Activated CD8-positive, alpha-beta T cell treated with anti-CD3 and anti-CD28 coated beads, Interleukin-2, amount 10 ng/mL, durations not matched to agents 7 days and 5 days (primary cell): ENCODE measurements at places on chromosomes 11 and 22. TPM values are rescaled to one million over a fixed set of nuclear protein-coding genes. Genes with fewer than 3 reads are reported as not detected.

DNA sequence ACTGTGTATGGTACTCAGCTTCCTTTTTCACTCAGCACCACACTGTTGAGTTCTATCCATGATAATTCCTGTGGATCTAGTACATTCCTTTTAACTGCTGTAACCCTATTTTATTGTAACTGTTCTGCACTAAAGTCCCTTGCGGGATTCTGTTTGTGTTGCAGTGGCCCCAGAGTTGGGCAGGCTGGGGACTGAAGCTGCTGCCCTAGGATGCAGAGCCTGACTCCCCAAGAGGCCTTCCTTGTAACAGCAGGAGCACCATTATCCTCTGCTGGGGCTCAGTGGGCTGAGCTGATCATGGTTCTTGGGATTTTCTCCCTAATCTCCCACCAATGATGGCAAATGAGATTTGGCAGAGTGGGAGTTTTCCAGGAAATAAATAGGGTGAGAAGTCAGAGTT lies 77.7 kb downstream of the CABIN1 start:
- no peak for DNase-seq

DNA sequence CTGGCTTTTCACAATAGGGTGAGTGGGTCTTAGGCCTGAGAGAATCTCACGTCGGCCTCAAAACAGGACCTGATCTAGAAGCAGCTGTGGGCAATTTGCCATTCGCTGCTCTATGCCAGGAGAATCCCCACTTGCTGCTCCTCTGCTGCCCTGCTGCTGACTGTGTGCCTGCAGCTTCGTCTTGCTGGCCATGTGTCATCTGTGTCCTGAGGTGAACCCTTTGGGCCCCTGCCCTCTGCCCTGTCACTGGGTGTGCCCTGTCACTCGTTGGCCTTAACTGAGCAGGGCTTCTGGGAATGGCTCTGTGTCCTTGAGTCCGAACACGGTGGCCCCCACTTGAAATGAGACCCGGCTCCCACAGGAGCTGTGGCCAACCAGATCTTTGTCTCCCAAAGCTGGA lies 6.2 kb downstream of the NAA40 start:
- DNase-seq: no peak

GRCh38 chr11:72048766-72049460 lies 31.4 kb downstream of the NUMA1 start:
- DNase-seq: no peak

DNA sequence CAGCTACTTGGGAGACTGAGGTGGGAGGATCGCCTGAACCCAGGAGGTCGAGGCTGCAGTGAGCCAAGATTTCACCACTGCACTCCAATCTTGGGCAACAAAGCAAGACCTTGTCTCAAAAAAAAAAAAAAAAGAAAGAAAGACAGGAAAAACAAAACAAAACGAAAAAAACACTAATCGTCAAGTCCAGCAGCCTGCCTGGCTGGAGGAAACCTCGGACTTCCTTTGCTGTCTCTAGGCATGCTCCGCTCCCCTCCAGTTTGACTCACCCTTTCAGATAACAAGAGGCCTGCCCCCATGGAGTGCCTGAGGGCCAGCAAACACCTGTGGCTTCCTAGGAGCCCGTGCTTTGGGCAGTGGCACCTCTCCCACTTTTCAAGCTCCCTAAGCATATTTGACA lies 28.8 kb upstream of the CHKA start:
- no peak for DNase-seq

GRCh38 chr11:77775936-77776335 lies 44.6 kb downstream of the RSF1 start:
- no peak for DNase-seq

DNA sequence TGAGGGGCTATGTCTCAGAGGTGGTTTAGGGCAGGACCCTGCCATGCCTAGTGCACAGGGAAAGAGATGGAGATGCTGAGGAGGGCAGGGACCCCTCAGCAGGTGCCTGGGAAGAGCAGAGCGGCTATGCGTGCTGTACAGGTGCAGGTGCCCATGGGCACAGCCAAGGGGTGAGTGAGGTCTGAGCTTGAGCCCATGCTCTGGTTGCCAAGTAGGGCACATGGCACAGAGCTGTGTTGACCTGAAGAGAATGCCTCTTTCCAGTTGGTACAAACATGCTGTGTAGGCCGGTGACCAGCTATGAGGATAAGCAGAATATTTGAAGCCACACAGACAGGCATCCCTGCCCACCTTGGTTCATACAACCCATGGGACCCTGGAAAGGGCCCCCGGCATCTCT lies 65.8 kb upstream of the NECTIN1 start:
- DNase-seq: no peak

GRCh38 chr11:126158054-126158791 lies 53.2 kb downstream of the RPUSD4 start:
- no peak for DNase-seq

- DNase-seq: no peak
Observed at GRCh38 chr11:14223636-14224288, 135.2 kb downstream of the RRAS2 start.

GRCh38 chr11:57463671-57464538 lies 3.6 kb downstream of the RTN4RL2 start:
- no peak for DNase-seq

GRCh38 chr11:123434262-123434661 lies 4.2 kb downstream of the GRAMD1B start:
- DNase-seq: peak; percentile 55

DNA sequence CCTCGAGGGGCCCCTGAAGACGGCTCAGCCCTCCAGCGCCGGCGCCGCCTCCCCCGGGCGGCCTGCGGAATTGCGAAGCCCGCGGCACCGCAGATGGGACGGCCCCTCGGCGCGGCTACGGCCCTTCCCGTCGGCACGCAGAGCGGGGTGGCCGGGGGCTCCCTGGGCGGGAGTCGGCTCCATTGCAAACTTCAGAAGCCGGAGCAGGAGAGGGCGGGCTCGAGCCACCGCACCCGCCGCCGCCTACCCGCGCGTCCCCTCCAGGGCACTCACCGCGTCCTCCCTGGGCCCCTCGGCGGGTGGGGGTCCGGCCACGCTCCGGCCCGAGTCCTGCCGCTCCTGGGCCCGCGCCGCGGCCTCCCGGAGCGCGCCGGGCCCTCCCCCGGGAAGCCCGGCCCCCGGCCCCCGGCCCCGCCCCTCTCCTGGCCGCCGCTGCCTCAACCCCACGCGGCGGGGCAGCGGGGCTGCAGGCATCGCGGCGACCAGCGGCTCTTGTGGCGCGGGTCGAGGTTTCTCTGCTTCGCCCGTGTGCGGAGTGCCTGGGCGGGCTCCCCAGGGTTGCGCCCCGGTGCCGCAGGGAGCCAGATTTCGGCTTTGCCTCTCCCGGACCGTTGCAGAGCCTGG lies at the start of gene PACSIN3:
Gene PACSIN3 (minus strand): TSS at position 359 of the 624 bp plus-strand sequence. CDS start 3,707 bp downstream, outside the sequence.
- DNase-seq: peak; percentile 38

- no peak for DNase-seq
Observed at GRCh38 chr11:27398400-27398770, 35.4 kb upstream of the CCDC34 start.

GRCh38 chr22:19851291-19852176 lies 3.1 kb downstream of the GNB1L start:
- no peak for DNase-seq

- DNase-seq: no peak
Observed at GRCh38 chr11:130390071-130390758, 38.2 kb downstream of the ADAMTS8 start.

- DNase-seq: no peak
Observed at GRCh38 chr11:66479394-66480116, 679 bp upstream of the DPP3 start.

DNA sequence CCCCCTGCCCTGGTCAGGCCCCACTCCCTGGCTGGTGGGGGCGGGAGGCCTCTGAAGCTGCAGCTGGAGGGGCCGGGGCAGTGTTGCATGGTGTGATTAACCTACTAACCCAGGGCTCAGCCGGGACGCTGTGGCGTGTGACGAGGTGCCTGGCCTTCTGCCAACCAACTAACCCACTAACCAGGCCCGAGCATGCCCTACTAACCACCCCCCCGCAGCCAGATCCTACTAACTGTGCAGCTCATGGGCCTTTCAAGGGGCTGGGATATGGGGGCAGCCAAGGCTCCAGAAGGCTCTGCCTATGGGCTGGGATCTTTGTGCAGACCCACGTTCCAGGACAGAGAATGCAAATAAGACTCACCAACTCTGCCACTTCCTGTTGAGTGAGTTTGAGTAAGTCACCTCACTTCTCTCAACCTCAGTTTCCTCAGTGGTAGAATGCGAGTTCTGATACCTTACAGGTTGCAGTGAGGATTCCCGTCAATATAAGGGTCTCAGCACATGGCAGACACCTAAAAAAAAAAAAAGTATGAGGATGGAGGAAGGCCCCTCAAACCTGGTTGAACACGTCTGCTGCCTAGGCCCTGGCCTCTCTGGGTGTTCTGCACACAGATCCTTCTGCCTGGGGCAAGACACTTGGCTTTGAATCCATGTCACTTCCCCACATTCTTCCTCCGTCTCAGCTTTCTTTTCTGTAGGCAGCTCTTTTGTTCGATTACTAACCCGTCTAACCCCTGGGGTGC lies 14.1 kb downstream of the MIAT start:
- DNase-seq: peak; percentile 81

DNA sequence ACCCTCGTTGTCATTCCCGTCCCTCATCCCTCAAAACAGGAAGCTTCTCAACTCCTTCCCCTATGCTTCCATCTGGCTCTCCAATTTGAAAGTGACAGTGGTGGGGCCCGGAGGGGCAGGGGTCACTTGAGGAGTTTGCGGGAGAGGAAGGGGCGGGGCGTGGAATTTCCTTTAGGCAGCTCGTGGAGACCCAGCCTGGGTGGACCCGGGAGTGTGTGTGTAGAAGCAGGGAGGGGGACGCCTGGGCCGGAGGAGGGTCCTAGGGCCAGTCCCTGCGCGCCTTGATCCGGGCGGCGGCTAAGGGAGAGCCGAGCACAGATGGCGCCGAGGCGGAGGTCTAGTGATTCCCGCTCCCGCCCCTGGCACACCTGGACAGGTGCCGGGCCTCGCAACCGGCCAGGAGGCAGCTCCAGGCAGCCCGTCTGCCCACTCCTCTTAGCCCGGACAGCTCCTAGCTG lies 7.8 kb upstream of the PAX6 start:
- no peak for DNase-seq

GRCh38 chr11:50075856-50076255 lies 43.2 kb downstream of the OR4C45 start:
- no peak for DNase-seq

DNA sequence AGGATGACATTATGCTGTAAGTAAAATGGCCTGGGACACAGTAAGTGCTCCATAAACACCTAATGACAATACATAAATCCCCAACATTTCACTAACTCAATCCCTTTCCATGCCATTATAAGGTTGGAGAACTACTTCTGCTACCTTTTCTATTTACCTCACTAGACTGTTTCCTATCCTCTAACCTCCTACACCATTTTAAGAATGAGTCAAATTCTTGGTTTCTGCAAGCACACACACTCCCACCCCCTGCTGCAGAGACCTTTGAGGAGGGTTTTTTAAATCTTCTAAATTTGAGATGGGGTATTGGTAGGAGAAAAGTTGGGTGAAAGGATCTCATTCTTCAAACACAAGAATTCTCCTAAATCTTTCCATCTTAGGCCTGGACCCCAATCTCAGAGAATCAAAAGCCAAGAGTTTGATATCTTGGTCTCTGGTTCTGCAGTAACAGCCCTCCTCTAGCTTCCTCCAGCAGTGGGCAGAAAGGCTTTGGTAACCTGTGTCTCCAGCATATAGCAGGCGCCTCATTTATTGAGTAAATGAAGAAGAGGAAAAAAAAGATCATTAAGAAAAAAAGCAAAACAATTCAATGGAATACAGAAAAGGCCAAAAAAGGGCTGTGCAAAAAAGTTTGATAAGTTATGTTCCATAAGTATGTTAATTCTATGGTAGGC lies 42.3 kb downstream of the SYTL2 start:
- DNase-seq: no peak

GRCh38 chr11:5036669-5037068 lies 9.7 kb upstream of the OR52J3 start:
- no peak for DNase-seq

DNA sequence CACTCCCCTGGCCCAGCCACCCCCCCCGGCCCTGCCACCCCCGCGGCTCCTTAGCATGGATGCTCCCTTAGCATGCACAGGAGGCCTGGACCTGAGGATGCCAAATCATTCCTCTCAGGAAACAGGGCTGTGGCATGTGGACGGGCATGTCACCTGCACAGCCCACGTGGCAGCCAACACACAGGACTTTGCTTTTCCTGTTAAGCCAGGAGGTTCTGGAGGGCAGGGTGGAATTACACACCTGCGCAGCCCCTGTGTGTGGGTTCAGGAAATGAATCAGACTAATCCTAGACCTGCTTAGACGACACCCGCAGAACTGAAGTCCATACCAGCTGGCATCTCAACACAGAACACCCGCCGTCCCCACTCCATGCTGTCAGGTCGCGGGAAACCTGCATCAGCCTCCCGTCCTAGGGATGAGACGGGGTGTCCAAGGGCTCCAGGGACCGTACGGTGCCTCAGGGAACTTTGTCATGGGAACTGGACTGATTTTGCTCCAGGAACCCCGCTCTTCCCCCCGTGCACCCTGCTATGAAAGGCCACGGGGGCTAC lies 10.2 kb downstream of the CERK start:
- DNase-seq: no peak

GRCh38 chr11:46381048-46381818 lies at the start of gene MDK:
MDK (plus strand) TSS chr11:46381669; CDS start chr11:46382058, 389 bp downstream.
- no peak for DNase-seq

The MMP11 gene
- total RNA-seq: 0.42 TPM

The FAM180B gene
- total RNA-seq: not detected

The PIM3 gene
- 45.1 TPM for total RNA-seq

The AIFM3 gene
- total RNA-seq: 0.37 TPM

The RAB1B gene
- 160 TPM for total RNA-seq

The CEND1 gene
- 0.61 TPM for total RNA-seq
